ENCODE measurements at places on chromosomes 4 and X.

DNA sequence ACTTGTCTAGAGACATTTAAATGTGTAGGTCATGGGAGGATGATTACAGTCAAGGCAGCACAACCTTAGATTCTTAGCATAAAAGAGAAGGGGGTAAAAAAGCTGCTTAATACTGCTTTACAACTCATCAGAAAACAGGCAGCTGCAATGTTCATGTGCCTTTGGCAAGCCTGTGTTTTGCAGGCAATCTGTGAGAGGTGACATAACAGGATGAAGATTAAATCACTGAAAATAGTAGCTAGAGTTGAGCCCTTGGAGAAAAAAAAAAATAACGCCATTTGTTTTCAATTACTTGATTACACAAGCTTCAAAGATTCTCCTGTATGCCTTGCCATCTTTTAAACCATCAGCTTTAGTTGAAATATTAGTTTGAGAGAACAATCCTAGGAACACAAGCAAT is 847.6 kb upstream of the LCORL start:
- no peaks in the 10 kb centered on the region for H3K36me3 ChIP-seq
- H3K27ac ChIP-seq: no peak overlapping the region
- no peak overlapping the region for H3K4me3 ChIP-seq

DNA sequence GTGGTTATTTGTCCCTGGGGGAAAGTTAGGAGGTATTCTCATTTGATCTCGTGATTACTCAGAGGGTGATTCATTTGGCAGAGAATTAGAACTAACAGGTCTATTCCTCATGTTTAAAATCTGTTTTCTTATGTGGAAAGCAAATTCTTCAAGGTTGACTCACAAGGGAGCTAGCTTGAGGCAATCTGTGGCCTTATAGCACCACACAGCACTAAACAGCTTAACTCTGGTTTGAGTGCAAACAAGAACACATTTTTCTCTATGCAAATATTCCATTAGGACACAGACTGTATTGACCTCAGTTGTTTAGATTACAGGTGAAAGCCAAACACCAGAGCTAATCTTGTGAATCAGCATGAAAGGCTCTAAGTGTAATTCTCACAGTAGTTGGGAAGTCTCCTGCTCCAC is 694.4 kb upstream of the POU3F4 start:
- H3K27me3 ChIP-seq: no peaks in the 10 kb centered on the region
- no peaks in the 10 kb centered on the region for H3K36me3 ChIP-seq
- no peaks in the 10 kb centered on the region for H3K4me1 ChIP-seq
- no peak overlapping the region for H3K4me3 ChIP-seq
- peak; percentile 0 for DNase-seq

- no peaks in the 10 kb centered on the region for H3K36me3 ChIP-seq
- DNase-seq: no peak
- no peak overlapping the region for H3K27ac ChIP-seq
- no peak overlapping the region for H3K4me3 ChIP-seq
- no peaks in the 10 kb centered on the region for H3K4me1 ChIP-seq
- H3K27me3 ChIP-seq: no peaks in the 10 kb centered on the region
These were observed 1226.9 kb downstream of the PCDH7 start for GRCh38 chr4:31947101-31947500.

- no peaks in the 10 kb centered on the region for H3K36me3 ChIP-seq
- no peaks in the 10 kb centered on the region for H3K27me3 ChIP-seq
- H3K4me1 ChIP-seq: no peaks in the 10 kb centered on the region
- H3K27ac ChIP-seq: no peak overlapping the region
- DNase-seq: no peak
These were observed 13.1 kb downstream of the NLRP2B start for GRCh38 chrX:57667010-57667409.

- H3K27ac ChIP-seq: no peak overlapping the region
- peaks cover 9% of the 10 kb centered on the region for H3K27me3 ChIP-seq
- no peak overlapping the region for H3K4me3 ChIP-seq
- DNase-seq: no peak
- no peaks in the 10 kb centered on the region for H3K36me3 ChIP-seq
- peaks cover 11% of the 10 kb centered on the region for H3K4me1 ChIP-seq
These were observed 4.8 kb downstream of the FRMPD3 start for GRCh38 chrX:107454302-107454701.

DNA sequence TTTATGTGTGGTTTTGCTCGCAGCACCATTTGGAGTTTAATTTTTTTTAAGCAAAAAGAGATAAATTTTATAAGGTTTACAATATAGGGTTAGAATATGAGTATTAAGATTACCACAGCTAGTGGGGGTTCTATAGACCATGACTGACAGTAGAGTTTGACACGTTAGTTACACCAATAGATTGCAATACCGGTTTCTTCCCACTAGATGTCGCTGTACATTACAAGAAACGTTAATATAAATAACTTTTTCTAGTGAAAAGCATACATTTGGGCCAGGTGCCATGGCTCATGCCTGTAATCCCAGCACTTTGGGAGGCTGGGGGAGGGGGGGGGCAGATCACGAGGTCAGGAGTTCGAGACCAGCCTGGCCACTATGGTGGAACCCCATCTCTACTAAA is 433.6 kb downstream of the MAGEB5 start:
- no peaks in the 10 kb centered on the region for H3K4me1 ChIP-seq
- H3K36me3 ChIP-seq: no peaks in the 10 kb centered on the region
- H3K4me3 ChIP-seq: no peak overlapping the region

DNA sequence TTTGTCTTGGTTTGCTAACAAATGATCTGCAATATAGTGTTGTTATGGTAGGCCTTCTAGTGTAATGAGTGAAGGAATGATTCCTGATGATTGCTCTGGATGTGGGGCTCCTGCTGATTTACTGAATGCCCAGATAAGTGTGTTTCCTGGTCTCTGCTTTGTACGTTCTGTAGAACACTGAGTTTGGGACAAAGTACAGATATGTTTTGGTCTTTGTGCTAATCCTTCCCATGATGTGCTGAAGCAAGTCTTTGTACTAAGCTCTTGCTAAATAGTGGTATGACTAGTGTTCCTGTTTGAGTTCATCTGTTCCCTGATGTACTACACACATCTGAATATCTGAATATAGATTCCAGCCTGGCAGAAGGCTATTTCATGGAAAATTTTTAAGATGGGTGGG is 36.9 kb upstream of the XIAP start:
- H3K36me3 ChIP-seq: no peaks in the 10 kb centered on the region
- no peak for DNase-seq
- no peak overlapping the region for H3K27ac ChIP-seq
- H3K4me1 ChIP-seq: no peaks in the 10 kb centered on the region
- H3K27me3 ChIP-seq: no peaks in the 10 kb centered on the region

- H3K4me3 ChIP-seq: peak within 1 kb of the TSS; percentile 93
- peak within 1 kb of the TSS; percentile 85 for H3K27ac ChIP-seq
- H3K4me1 ChIP-seq: no peaks in the 10 kb centered on the region
- no peaks in the 10 kb centered on the region for H3K36me3 ChIP-seq
- peak; percentile 53 for DNase-seq
These were observed at the start of gene NBDY for GRCh38 chrX:56729152-56729850. Gene NBDY (plus strand): TSS chrX:56729243. CDS start chrX:56729354, 111 bp downstream.

- H3K4me3 ChIP-seq: no peak overlapping the region
- no peaks in the 10 kb centered on the region for H3K27me3 ChIP-seq
- H3K36me3 ChIP-seq: no peaks in the 10 kb centered on the region
- H3K27ac ChIP-seq: no peak overlapping the region
- DNase-seq: no peak
- no peaks in the 10 kb centered on the region for H3K4me1 ChIP-seq
These were observed 39.8 kb downstream of the ANXA3 start for GRCh38 chr4:78591404-78591803.

DNA sequence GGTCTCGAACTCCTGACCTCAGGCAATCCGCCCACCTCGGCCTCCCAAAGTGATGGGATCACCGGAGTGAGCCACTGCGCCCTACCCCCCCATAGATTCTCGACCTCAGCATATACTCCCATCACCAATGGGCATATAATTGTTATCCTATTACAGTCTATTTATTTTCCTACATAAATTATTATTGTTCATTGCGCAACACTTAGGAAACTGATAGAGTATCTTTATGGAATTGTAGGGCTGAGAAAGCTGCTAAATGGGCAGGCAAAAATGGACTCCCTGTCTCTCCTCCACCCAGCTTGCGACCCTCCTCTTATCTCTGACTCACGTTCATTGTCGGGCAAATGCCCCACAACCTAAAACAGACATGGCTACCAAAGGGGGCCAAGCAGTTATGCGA is 1.0 kb downstream of the ERVMER34-1 start:
- no peak overlapping the region for H3K4me3 ChIP-seq
- no peak for DNase-seq
- no peak overlapping the region for H3K27ac ChIP-seq
- H3K36me3 ChIP-seq: no peaks in the 10 kb centered on the region

Measured in H1 (cell line).